A172 (cell line): ENCODE measurements at places on chromosomes 7 and 10.

DNA sequence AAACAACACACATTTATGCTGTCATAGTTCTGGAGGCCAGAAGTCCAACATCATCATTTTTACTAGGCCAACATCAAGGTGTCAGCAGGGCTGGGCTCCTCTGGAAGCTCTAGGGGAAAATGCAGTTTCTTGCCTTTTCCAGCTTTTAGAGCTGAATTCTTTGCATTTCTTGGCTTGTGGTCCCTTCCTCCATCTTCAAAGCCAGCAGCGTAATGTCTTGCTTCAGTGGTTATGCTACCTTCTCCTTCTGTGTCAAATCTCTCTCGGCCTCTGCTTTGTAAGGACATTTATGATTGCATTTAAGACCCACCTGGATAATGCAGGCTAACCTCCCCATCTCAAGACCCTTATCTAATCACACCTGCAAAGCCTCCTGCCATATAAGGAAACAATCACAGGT lies 66.5 kb upstream of the ANKRD1 start:
- DNase-seq = no peak

- no peak for DNase-seq
These were observed 431.1 kb upstream of the KLF6 start for GRCh38 chr10:4215963-4216575.

DNA sequence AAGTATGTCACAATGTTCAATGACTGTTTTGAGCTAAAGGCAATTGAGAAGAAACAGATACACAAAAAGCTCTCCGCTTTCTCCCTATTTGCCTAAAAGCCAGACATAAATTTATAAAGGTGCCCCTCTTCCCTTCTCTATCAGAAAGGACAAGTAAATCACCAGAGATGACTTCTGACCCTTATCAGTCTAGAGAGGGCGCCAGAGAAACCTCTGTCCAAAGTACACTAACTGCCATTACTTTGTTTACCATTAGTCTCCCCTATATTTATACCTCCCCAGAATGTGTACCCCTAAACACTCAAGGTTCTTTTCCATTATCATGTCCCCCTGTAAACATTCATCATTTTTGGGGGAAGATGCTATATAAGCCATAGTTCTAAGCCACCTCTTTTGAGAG lies 49.3 kb downstream of the TPK1 start:
- DNase-seq = no peak

- DNase-seq = no peak
These were observed 980 bp downstream of the TMEM26 start for GRCh38 chr10:61452151-61452651.

- DNase-seq = peak; percentile 48
These were observed 9.5 kb downstream of the RAB18 start for GRCh38 chr10:27513451-27514191.

- no peak for DNase-seq
These were observed 598.0 kb downstream of the PTPRN2 start for GRCh38 chr7:157989589-157989988.
